ENCODE measurements at places on chromosomes 7 and 10.

- DNase-seq, result no peak
Observed at GRCh38 chr7:146554556-146554955, 438.0 kb downstream of the CNTNAP2 start.

- peak; percentile 93 for DNase-seq
Observed at GRCh38 chr10:13087986-13088618, 11.9 kb upstream of the OPTN start.

DNA sequence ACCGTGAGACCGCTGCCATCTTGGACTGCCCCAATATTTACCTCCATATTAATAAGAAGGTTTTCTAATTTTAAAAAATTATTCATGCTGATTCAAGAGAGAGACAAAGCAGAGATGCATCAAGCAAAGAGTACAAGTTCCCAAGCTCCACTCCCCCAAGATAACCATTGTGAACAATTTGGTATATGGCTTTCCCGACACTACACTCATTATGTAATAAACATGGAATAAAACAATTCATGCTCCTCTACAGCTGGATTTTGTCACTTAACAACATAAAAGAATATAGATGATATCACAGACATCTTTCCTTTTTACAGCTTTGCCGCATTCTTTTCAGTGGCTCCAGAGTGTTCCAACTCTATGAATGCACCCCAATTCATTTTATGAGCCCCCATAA lies 307.6 kb downstream of the FGFR2 start:
- no peak for DNase-seq

DNA sequence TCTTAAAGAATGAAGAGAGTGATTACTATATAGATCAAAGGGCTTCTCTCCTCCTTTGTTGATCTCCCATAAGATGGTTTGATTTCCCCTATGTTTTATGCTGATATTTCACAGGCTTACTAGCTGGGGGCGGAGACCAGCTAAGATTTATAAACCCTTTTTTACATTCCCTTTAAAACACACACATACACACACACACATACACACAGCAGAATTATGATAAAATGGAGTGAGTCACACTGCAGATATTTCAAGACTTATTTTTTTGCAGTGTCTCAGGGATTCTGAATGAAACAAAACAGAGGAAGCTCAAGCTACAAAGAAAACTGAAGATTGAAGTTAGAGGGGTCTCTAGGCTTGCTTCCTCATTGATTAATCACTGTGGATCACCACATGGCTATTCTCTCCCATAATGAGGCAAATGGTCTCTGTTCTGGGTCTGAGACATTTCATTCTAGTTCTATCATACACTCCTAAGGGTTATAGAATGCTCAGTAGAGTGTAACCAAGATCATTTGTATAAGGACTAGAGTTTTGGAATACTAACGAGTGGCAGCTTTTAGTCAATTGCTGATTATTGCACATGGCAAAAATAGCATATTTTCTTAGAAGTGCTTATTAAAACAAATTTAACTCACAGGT lies 18.6 kb downstream of the INA start:
- DNase-seq, result peak; percentile 55

DNA sequence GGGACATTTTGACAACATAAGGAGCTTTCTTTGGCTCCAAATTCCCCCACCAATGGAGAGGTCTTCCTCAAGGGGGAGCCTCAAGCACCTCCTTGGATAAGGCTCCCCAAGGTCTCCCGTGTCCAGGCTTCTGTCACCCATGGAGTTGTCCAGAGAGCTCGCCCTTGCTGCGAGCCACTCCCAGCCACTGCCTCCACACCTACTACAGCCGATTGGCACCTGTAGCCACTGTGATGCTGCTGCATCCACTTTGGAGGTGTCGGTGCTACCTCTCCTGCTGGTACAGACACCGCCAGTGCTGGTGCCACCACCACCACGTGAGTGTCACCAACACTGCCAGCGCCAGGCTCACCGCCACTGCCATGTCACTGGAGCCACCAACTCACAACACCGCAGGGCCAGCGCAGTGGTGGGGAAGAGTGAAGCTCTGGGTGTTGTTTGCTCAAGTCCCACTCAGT lies 22.1 kb upstream of the ENO4 start:
- no peak for DNase-seq

DNA sequence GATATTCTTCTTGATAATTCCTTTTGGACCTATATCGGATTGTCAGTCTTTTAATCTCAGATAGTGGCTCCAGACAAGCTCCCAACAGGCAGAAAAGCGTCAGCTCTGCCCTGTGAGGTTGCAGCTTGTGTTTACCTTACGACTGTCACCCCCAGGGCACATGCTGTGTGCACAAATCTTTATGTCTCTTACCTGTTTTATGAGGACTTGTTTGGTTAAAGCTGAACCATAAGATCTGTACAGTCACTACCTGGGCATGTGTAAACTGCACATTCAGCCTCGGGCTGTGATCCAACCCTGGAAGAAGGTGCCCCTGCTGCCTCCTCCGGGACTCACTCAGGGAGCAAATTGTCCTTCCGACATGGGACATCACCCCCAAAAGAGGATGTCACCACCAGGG lies 119.8 kb downstream of the GALNT17 start:
- no peak for DNase-seq

DNA sequence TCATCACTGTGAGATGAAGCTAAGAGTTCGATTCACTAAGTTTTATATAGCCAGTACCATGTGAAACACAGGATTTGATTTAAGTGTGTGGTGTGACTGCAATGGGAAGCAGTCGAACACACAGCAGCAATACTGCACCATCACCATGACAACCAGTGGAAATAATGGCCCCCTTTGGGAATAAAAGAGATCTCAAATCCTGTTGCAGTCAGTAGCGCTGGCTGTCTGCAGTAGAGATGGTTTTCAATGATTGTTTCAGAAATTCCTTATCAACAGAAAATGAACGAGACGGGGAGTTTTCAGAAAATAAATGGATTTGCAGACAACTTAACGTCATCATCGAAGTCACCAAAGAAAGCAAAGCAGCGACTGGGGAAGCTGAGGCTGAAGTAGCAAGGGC lies 91.0 kb downstream of the PTPRE start:
- no peak for DNase-seq

DNA sequence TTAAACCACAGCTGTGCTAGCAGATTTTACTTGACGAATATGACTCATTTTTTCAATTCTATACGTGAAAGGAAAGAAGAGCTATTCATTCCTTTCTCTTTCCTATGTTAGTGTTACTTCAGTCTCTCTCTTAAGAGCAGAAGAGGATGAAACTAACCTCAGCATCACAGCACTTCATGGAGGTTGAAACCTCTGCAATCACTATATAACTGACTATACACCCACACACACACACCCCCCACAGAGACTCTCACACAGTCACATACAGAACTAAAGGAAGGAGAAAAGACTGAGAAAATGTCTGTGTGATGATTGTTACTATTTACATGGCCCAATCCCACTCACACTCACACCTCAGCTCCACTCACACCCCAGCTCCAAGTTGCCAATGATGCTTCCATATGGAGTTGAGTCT lies 104.2 kb downstream of the KIF20B start:
- DNase-seq, result no peak

DNA sequence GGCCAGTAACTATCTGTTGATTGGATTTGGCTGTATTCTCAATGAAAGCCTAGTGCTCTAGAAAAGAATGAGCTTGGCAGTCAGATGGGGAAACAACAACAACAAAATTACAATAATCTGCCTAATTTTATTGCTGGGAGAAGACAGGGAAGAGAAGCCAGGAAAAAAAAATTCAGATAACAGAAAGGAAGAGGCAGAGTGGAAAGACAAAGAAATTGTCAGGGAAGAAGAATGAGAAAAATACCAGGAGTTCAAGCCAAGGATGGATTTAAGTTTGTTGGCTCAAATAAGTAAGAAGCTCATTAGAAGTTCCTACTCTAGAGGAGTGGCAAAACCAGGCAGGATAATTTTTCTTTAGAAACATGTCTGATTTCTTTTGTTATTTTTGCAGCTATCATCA lies 45.9 kb upstream of the PRKG1 start:
- no peak for DNase-seq

GRCh38 chr7:47454069-47454973 lies 127.6 kb downstream of the TNS3 start:
- no peak for DNase-seq

- no peak for DNase-seq
Observed at GRCh38 chr7:78448911-78449310, 650.3 kb downstream of the PHTF2 start.

DNA sequence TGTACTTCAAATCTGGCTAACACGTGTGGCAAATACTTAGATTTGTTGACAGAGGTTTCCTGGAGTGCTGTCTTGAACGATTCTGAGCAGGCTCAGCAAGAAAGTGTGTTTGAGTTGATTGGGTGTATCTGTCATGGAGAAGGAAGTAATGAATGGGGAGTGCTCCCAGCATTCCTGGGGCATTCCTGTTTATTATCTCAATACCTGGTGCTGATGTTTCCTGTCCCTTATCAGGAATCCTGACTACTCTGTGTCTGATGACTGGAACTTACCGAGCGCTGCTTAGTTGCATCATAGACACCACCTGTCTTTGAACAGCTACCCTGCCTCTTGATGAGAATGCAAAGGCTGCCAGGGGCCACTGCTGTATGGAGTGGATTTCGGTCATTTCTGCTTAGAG lies 41.0 kb upstream of the TMEM248 start:
- DNase-seq, result no peak

- DNase-seq, result no peak
Observed at GRCh38 chr7:41928166-41928565, 225.3 kb upstream of the INHBA start.

DNA sequence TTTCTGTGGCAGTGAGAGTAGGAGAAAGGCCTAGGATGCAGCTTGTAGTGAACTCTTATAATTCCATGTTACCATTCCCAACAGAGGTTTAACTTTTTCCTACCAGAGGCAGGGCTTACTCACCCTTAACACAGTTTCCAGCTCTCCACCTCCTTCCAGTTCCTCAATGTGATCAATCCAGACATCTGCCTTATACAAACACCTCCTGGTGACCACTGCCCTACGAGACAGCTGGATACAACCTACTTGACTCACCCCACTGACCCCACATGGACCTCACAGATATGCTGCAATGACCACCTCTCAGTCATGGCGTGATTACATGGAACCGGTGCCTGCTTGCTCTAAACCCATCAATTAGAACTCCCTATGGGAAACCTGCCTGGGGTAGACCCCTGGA lies 326.5 kb downstream of the TNS3 start:
- no peak for DNase-seq

- no peak for DNase-seq
Observed at GRCh38 chr10:131079314-131079713, 232.2 kb downstream of the TCERG1L start.

DNA sequence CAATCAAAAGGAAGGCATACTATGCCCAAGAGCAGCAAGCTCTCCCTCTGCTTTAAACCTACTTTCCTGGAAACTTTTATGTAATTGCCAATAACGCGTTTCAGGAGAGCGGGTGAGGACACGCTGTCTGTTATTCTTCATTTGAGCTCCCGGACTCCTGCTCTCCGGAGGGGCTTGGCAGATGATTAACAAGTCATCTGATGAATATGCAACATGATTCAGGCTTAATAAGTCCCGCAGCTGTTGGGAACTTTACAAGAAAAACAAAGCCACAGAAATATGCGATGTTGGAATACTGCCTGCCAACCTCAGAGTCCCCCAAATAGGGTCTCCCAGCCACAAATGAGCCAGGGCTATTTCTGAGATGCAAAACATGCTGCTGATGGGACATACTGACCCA lies 348.0 kb downstream of the GPAM start:
- peak; percentile 85 for DNase-seq

DNA sequence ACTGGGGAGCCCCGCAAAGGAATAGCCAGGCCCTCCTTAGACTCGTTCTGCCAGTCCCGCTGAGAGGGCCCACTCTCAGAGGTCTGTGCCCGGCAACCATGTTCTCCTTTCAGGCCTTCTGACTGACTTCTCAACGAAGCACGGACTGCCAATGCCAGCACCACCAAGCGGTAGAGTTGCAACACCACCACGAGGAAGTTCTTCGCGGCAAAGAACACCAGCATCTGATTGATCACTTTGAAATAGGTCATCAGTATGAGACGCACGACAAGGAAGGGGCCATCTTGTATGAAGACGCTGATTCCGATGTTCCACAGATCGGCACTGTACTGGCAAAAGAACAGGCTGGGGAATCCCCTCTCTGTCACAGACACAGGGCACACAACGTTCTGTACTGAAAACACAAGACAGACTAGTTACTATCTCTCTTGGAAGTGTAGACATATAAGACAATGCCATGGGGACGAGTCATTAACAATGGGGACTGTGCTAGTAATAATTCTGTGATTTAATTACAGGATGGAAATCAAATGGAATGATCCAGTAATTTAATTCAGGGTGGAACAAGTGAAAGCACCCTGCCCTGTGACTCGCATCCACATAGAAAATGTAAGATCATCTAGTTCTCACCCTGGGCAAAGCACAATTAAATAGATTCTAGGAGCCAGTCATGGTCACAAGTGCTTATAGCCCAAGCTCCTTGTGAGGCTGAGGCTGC lies 42.7 kb downstream of the TMEM26 start:
- no peak for DNase-seq

DNA sequence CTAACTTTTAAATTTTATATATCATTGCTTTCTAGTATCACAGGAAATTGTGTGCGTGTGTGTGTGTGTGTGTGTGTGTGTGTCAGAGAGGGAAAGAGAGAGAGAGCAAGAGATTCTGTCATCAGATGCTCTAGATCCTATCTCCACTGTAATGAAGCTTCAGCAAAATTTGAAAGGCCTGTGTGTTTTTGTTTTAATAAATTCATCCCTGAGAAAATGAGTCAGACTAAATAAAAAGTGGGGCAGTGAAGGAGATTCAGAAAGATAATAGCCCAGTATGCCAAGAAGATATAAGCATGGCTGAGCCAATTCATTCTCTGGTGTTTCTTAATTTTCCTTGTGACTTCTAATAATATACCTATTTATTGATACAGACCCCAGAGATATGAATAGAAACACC lies 184.2 kb upstream of the TMEM196 start:
- DNase-seq, result peak; percentile 48

DNA sequence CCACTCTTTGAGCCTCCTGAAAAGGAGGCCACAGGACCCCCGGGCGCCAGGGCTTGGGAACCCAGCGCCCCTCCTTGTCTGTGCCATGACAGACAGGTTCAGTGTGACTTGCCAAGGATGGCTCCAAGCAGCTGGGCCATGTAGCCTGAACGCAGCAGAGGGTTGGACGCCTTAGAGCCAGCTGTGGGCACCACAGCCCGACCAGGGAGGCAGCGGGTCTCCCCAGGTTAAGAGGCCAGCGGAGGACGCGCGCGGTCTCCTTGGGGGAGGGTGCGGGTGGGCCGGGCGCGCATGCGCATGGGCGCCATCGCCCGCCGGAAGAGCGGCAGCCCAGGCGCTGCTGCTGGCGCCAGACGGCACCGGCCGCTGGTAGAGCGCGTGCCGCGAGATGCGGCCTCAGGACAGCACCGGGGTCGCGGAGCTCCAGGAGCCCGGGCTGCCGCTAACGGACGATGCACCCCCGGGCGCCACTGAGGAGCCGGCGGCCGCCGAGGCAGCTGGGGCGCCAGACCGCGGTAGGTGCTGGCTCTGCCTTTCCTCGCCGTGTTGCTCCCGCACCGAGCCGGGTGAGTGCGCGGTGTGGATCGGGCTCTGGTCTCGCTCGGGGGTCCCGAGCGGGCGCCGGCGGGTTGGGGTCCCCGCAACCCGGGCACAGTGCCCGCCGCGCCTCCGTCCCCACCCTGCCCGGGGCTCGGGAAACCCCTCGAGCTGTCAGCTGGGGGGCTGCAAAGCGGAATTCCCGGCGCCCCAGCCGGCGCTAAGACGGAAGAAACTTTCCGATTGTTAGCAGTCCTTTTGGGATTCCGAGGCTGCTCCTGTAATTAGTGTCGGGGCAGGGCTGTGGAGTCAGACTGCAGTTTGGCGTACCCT lies at the start of gene SLC35G1:
Gene SLC35G1 (plus strand): TSS at position 333 of the 870 bp plus-strand sequence. CDS start 56 bp downstream, at position 389.
- DNase-seq, result no peak
